ENCODE measurements at places on chromosomes 7 and 10. TPM values are rescaled to one million over a fixed set of nuclear protein-coding genes. Genes with fewer than 3 reads are reported as not detected.

SPDYE8 gene
- not detected for total RNA-seq

CYP2C19 gene
- total RNA-seq, result not detected

ATG9B gene
- 1.6 TPM for total RNA-seq

ASIC3 gene
- total RNA-seq, result 0.05 TPM

NEURL1 gene
- total RNA-seq, result 0.59 TPM

ENO4 gene
- 0.05 TPM for total RNA-seq

NRP1 gene
- total RNA-seq, result 546 TPM

ANKRD61 gene
- not detected for total RNA-seq

CUEDC2 gene
- 49.1 TPM for total RNA-seq

CH25H gene
- not detected for total RNA-seq

CLDN15 gene
- total RNA-seq, result 2.9 TPM

NUTM2B gene
- total RNA-seq, result under 0.01 TPM

UNCX gene
- not detected for total RNA-seq

SPDYE16 gene
- total RNA-seq, result not detected

NPSR1 gene
- not detected for total RNA-seq

SPDYE5 gene
- total RNA-seq, result not detected

EPO gene
- not detected for total RNA-seq

BAIAP2L1 gene
- 3.0 TPM for total RNA-seq

CDHR3 gene
- 1.2 TPM for total RNA-seq

NAT16 gene
- total RNA-seq, result not detected

CFAP69 gene
- 5.0 TPM for total RNA-seq

CNOT4 gene
- 7.4 TPM for total RNA-seq

AP4M1 gene
- total RNA-seq, result 40.4 TPM

INTS15 gene
- 8.9 TPM for total RNA-seq

PRKRIP1 gene
- total RNA-seq, result 19.0 TPM

CFAP46 gene
- total RNA-seq, result 2.2 TPM
